ENCODE measurements at places on chromosomes 5 and 9.

GRCh38 chr5:160001457-160001856, 7.5 kb upstream of the TTC1 start:
- peak; percentile 43 for DNase-seq

DNA sequence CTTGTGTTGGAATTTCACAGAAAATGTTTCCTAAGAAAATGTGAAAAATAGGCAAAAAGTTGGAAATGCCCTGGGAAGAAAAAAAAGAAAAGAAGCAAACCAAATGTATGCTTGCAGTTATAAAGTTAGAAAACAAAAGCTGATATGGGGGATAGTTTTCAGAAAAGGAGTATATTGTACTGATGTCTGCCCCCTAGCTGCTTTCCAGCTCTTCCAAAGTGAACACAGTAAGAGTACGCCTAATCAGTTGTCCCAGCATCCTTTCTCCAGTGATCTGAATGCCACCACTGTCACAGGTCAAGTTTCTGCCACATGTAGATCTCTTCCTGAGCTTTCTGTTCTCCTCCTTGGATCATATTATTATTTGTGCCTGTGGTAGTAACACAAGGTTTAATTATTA, 5.8 kb downstream of the TYRP1 start:
- DNase-seq: no peak

DNA sequence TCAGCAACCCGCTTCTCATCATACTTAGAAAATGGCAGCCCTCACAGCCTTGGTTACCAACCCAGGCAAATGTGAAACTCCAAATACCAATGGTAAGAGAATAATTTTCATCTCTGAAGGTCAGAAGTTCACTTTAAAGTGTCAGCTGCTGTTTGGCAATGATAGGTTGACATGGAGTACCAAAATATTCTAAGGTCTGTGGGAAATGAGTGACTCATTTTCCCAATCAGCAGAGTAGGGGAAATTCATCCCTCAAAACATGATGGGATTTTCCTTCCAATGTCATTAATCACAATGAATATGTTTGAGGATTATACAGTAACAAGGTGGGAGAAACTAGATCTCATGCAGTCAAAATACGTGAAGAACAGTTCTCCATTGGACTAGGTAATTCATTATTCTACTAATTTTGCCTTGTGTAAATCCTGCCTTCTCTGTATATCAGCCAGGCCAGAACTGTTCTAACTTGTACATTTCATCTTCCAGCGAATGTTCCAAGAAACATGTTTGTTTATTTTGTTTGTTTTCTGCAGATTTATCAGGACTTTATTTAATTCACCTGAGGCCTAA, 53.1 kb upstream of the ERBIN start:
- DNase-seq: no peak

GRCh38 chr5:119328753-119329602, 26.8 kb upstream of the TNFAIP8 start:
- DNase-seq: no peak

DNA sequence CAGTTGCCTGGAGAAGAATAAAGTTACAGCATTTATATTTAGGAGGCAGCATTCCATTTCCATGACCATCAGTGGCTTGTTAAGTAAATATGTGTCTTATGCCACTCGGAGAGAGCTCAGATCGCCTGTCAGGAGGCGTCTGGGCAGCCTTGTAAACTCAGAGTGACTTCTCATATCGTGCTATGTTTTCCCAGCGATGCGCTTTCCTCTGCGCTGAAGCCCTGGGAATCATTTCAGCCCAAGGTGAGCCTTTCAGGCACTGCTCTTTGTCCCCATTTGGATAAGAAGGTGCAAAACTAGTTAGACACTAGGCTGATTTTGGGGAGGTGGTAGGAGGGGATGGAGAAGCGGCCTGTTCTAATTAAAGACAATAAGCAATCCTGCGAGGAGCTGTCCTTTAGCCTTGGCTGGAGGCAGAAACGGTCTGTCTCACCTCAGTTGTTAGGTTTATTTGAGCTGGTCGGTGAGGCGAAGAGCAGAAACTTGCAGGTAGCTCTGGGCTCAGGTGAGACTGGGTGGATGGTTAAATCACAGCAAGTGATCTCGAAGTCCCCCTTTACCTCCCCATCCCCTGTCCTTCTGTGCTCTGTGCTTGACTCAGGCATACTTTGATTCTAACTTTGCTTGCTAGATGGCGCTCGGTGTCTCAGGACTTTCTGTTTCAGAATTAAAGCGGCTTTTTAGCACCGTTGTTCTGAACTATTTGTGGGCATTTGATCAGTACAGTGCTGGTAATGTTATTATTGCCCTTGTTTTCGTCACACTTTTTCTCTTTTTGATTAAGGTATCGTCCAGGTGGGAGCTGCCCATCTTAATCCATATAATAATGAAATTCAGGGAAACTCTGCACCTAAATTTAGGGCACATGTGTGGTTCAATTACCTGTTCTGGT, 24.6 kb downstream of the NR2F1 start:
- peak; percentile 81 for DNase-seq

- no peak for DNase-seq
These were observed 245.1 kb downstream of the DOCK8 start for GRCh38 chr9:459491-460444.
